ENCODE measurements at places on chromosomes 16 and 17. TPM values are rescaled to one million over a fixed set of nuclear protein-coding genes. Genes with fewer than 3 reads are reported as not detected.
A peak's percentile ranks its signal among the peaks of the same experiment; 100 is the strongest.

GRCh38 chr16:6531067-6531466 is 801.6 kb upstream of the RBFOX1 start:
- H3K36me3 ChIP-seq, result no peaks in the 10 kb centered on the region
- no peak for DNase-seq
- H3K27ac ChIP-seq, result no peak overlapping the region
- H3K4me1 ChIP-seq, result no peaks in the 10 kb centered on the region
- H3K27me3 ChIP-seq, result no peaks in the 10 kb centered on the region

DNA sequence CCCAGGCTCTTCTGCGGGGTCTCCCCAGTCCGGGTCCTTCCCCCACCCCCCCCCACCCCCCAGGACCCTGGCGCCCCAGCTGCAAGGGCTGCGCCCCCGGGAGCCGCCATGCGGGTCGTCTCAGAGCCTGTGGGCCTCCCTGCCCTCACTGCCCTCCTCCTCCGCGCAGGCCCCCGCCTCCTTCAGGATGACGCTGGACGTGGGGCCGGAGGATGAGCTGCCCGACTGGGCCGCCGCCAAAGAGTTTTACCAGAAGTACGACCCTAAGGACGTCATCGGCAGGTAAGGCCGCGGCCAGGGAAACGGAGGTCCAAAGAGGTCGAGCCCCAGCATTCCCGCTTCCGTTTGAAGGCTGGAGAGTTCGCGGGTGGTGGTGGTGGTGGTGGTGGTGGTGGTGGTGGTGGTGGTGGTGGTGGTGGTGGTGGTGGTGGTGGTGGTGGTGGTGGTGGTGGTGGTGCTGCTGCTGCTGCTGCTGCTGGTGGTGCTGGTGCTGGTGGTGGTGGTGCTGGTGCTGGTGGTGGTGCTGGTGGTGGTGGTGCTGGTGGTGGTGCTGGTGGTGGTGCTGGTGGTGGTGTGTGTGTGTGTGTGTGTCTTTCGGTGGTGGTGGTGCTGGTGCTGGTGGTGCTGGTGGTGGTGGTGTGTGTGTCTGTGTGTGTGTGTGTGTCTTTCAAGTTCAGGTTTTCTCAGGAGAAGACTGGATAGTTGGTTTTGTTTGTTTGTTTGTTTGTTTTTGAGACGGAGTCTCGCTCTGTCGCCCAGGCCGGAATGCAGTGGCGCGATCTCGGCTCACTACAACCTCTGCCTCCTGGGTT is 615 bp downstream of the PHKG2 start:
- peak; percentile 50 for DNase-seq
- peak overlapping the region; percentile 73 for H3K27ac ChIP-seq
- no peaks in the 10 kb centered on the region for H3K27me3 ChIP-seq
- peak overlapping the region; percentile 62 for H3K4me3 ChIP-seq
- H3K4me1 ChIP-seq, result peaks cover 38% of the 10 kb centered on the region
- peaks cover 76% of the 10 kb centered on the region for H3K36me3 ChIP-seq

GRCh38 chr16:89183975-89184676 is 12.6 kb downstream of the CDH15 start:
- H3K36me3 ChIP-seq, result peaks cover 12% of the 10 kb centered on the region
- no peak overlapping the region for H3K4me3 ChIP-seq
- H3K4me1 ChIP-seq, result no peaks in the 10 kb centered on the region
- H3K27me3 ChIP-seq, result peaks cover 69% of the 10 kb centered on the region
- no peak overlapping the region for H3K27ac ChIP-seq

DNA sequence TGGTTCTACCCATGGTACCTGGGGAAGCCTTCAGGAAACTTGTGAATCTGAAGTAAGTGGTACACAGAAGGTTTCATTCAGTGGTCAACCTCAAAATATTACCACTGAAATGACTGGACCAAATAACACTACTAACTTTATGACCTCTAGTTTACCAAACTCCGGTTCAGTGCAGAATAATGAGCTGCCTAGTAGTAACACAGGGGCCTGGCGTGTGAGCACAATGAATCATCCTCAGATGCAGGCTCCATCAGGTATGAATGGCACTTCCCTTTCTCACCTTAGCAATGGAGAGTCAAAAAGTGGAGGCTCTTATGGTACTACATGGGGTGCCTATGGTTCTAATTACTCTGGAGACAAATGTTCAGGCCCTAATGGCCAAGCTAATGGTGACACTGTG is 55.9 kb upstream of the SLC5A11 start:
- H3K27me3 ChIP-seq, result no peaks in the 10 kb centered on the region
- H3K27ac ChIP-seq, result no peak overlapping the region
- H3K4me3 ChIP-seq, result no peak overlapping the region
- no peak for DNase-seq

GRCh38 chr16:54051821-54052220 is 234.8 kb downstream of the IRX3 start:
- peaks cover 4% of the 10 kb centered on the region for H3K36me3 ChIP-seq
- no peaks in the 10 kb centered on the region for H3K27me3 ChIP-seq
- H3K4me3 ChIP-seq, result no peak overlapping the region
- no peak overlapping the region for H3K27ac ChIP-seq
- no peaks in the 10 kb centered on the region for H3K4me1 ChIP-seq

GRCh38 chr16:10205688-10206087 is 23.5 kb upstream of the GRIN2A start:
- no peak overlapping the region for H3K4me3 ChIP-seq
- H3K4me1 ChIP-seq, result peaks cover 10% of the 10 kb centered on the region
- no peak for DNase-seq

- no peaks in the 10 kb centered on the region for H3K36me3 ChIP-seq
- no peak for DNase-seq
- H3K27me3 ChIP-seq, result no peaks in the 10 kb centered on the region
- peaks cover 7% of the 10 kb centered on the region for H3K4me1 ChIP-seq
- no peak overlapping the region for H3K4me3 ChIP-seq
- H3K27ac ChIP-seq, result no peak overlapping the region
Measured at GRCh38 chr16:80171746-80172145, 369.0 kb upstream of the DYNLRB2 start.

GRCh38 chr17:66904760-66905624 is 59.5 kb upstream of the CACNG4 start:
- H3K4me1 ChIP-seq, result peaks cover 41% of the 10 kb centered on the region
- peak; percentile 40 for DNase-seq
- peak overlapping the region; percentile 40 for H3K4me3 ChIP-seq
- no peaks in the 10 kb centered on the region for H3K36me3 ChIP-seq

DNA sequence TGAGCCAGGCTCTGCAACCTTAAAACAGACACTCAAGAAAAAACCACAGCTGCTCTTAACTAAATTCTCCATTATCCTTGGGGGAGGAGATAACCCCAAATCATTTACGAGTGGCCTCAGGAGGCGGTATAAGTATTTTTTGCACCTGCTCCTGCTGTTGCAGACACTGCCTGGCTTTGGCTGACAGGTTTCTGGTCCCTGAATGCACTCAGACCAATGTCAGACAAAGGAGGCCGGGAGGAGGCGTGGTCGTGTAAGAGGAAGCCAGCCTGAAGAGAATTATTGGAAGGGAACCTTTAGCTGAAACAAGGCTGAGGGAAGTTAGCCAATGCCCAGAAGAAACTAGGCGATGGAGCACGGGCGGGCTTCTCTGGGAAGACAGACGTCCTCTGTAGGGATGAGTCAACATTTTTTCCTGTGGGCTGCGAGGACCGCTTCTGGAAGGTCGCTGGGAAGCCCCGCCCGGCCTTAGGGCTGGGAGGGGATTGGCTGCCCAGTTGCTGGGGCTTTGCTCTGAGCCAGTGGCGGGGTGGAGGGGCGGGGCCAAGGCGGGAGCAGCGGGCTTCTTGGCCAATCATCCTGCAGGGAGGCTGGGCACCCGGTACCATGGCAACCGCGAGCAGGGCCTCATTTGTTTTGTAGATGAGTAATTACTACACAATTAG is 82.3 kb downstream of the CCDC182 start:
- peaks cover 10% of the 10 kb centered on the region for H3K4me1 ChIP-seq
- peak overlapping the region; percentile 70 for H3K4me3 ChIP-seq
- H3K36me3 ChIP-seq, result peaks cover 12% of the 10 kb centered on the region
- no peaks in the 10 kb centered on the region for H3K27me3 ChIP-seq
- peak overlapping the region; percentile 88 for H3K27ac ChIP-seq
- peak; percentile 97 for DNase-seq

DNA sequence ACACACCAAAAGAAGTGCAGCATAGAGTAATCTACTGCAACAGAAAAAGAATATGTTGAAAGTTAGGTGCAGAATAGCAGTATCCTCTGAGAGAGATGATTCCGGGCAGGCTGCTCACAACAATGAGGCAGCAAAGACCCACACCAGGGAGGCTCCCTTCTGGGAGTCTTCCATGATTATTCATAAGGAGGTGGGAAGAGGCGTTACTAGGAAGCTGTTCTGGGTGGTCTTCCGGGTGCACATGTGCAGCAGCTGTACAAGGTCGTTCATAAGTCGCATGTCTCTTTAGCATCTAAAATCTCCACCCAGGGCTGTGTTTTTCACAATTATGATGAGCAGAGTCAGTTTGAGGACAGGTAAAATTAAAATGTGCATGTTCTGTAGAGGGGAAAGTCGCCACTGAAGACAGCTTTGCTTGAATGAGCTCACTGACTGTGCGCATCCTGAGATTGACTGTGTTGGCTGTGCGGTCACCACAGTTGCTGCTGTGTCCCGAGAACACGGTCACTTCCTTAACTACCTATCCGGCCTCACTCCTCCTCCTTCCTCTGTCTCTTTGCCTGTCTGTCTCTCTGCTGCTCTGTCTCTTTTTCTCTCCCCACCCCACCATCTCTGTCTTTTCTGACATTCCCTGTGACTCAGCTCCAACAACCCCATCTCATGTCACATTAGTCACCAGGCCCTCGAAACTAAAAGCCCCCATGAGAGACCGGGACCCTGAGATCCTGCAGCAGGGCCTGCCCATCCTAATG is 125.5 kb upstream of the HSBP1 start:
- H3K4me1 ChIP-seq, result no peaks in the 10 kb centered on the region
- H3K36me3 ChIP-seq, result no peaks in the 10 kb centered on the region
- H3K27me3 ChIP-seq, result peaks cover 59% of the 10 kb centered on the region
- no peak overlapping the region for H3K4me3 ChIP-seq
- no peak for DNase-seq
- no peak overlapping the region for H3K27ac ChIP-seq

DNA sequence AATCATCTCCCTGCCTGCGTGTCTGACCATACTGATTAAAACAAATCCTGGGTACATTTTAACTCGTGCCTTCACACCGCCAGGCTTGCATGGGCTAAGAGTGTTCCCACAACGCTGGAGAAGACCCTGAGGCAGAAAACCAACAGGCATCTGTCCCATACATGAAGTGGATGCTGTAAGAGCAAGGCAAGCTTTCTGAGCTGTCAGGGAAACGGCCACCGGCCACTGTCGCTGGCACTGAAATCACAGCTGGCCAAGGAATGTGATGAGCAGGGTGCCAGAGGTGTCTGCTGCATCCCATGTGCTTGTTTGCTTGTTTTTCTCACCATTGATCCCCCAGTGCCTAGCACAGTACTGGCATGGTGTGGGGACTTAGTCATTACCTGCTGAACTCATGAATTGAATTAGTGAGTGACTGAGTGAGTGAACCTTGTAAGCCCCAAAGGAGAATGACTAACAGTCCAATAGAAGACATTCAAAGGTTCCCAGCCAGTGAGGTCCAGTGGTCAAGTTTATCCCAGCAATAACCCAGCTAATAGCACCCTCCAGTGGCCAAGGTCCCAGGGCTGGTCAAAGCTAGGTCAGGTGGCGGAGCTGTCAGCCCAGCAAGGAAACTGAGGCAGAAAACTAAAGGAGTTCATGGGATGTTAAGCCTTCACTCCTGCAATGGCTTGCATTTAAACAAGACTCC is 92.7 kb upstream of the CDH5 start:
- DNase-seq, result peak; percentile 31
- H3K4me3 ChIP-seq, result no peak overlapping the region
- no peak overlapping the region for H3K27ac ChIP-seq
- peaks cover 34% of the 10 kb centered on the region for H3K27me3 ChIP-seq
- H3K36me3 ChIP-seq, result peaks cover 15% of the 10 kb centered on the region
- H3K4me1 ChIP-seq, result peaks cover 49% of the 10 kb centered on the region

DNA sequence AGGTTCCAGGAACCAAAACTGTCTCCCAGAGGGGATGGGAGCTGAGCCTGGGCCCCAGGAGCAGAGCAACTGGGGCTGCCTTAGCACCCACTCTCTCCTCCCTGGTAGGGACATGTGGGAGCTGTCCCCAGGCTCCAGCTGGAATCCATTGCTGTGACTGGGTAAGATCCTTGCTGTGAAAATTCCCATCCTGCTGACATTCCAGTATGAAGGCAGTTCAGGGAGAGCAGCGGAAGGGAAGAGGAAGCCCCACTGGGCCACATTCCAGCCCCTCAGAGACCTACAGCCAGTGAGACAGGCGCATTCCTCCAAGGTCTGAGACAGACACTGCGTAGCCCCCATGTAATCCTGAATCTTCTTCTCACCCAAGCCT is 24.2 kb downstream of the MYO18A start:
- no peak for DNase-seq
- peaks cover 92% of the 10 kb centered on the region for H3K4me1 ChIP-seq
- H3K27me3 ChIP-seq, result no peaks in the 10 kb centered on the region
- H3K27ac ChIP-seq, result peak overlapping the region; percentile 95

GRCh38 chr17:1109606-1110540 is 69.9 kb downstream of the ABR start:
- peaks cover 60% of the 10 kb centered on the region for H3K36me3 ChIP-seq
- peak overlapping the region; percentile 98 for H3K27ac ChIP-seq
- H3K4me3 ChIP-seq, result peak overlapping the region; percentile 86
- peak; percentile 43 for DNase-seq
- peaks cover 34% of the 10 kb centered on the region for H3K4me1 ChIP-seq

GRCh38 chr17:7307686-7308624 is 527 bp downstream of the EIF5A start:
- H3K4me1 ChIP-seq, result peaks cover 26% of the 10 kb centered on the region
- peaks cover 64% of the 10 kb centered on the region for H3K36me3 ChIP-seq
- peak overlapping the region; percentile 81 for H3K4me3 ChIP-seq
- H3K27ac ChIP-seq, result peak overlapping the region; percentile 97
- no peaks in the 10 kb centered on the region for H3K27me3 ChIP-seq

GRCh38 chr16:3241761-3242160 is 6.8 kb upstream of the ZNF200 start:
- peaks cover 8% of the 10 kb centered on the region for H3K4me1 ChIP-seq
- peaks cover 20% of the 10 kb centered on the region for H3K27me3 ChIP-seq
- no peak for DNase-seq

GRCh38 chr16:84875846-84876245 is 56.1 kb downstream of the CRISPLD2 start:
- H3K4me1 ChIP-seq, result peaks cover 13% of the 10 kb centered on the region
- no peak overlapping the region for H3K27ac ChIP-seq
- H3K36me3 ChIP-seq, result peaks cover 5% of the 10 kb centered on the region

GRCh38 chr17:77654296-77654695 is 304.2 kb upstream of the TNRC6C start:
- H3K27ac ChIP-seq, result no peak overlapping the region
- H3K4me1 ChIP-seq, result no peaks in the 10 kb centered on the region
- no peak for DNase-seq

The TNFAIP1 gene
- total RNA-seq, result 49.4 TPM

The SHCBP1 gene
- 43.2 TPM for total RNA-seq

The TMEM92 gene
- 4.8 TPM for total RNA-seq

The CPHXL gene
- total RNA-seq, result not detected

Measured in Calu3 (cell line).